ENCODE measurements at places on chromosomes 6 and 20. TPM values are rescaled to one million over a fixed set of nuclear protein-coding genes. Genes with fewer than 3 reads are reported as not detected.

The PTP4A1 gene
- polyA plus RNA-seq: 54.3 TPM

- no peak for DNase-seq
These were observed 202.8 kb upstream of the JAG1 start for GRCh38 chr20:10876558-10876957.

The OR12D3 gene
- polyA plus RNA-seq: not detected

GRCh38 chr6:95279616-95280015, 297.7 kb upstream of the MANEA start:
- no peak for DNase-seq

DNA sequence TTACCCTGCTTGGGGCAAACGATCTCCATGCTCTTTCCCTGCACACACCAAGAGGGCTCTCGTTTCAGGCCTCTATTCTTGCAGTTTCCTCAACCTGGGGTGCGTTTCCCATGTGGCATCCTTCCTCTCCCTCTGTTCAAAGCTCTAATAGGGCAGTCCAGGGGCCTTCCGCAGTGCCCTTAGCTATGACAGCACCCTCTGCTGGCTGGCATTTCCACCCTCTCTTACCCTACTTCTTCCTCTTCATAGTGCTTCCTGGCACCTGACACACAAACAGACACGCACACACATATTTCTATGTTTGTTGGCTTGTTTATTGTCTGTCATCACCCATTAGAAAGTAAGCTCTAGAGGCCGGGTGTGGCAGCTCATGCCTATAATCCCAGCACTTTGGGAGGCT, 294.0 kb downstream of the CLIC5 start:
- DNase-seq: no peak

GRCh38 chr6:143059663-143060353, 881 bp upstream of the AIG1 start:
- DNase-seq: peak; percentile 25

DNA sequence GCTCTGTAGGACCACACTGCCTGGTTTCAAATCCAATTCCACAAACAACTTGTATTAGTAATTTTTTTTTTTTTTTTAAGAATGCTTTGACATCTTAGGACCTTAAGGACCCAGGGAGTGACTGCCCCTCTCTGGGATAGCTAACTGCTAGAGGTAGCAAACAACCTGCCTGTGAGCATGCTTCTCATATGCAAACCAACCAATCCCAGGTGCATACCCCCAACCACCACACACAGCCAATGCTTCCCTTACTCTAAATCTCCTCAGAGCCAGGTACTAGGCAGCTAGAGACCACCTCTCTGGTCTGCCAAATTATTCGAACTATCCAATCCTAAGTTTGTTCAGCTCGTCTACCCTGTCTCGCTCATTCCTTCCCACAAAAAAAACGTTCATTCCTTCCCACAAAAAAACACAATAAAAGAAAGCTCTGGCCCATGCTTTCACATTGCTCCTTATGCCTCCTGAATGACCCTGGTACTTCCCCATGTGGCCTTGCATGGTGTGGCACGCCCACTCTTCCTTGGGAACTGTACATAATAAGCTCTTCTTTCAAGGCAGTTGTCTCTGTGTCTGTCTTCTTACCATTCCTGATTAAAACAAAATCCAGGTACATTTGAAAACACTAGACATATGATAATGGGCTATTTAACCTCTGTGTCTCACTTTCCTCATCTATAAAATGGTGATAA, 6.4 kb downstream of the SERAC1 start:
- DNase-seq: no peak

- DNase-seq: no peak
These were observed 209.9 kb downstream of the LY86 start for GRCh38 chr6:6798448-6798860.

The SMIM8 gene
- 16.3 TPM for polyA plus RNA-seq

DNA sequence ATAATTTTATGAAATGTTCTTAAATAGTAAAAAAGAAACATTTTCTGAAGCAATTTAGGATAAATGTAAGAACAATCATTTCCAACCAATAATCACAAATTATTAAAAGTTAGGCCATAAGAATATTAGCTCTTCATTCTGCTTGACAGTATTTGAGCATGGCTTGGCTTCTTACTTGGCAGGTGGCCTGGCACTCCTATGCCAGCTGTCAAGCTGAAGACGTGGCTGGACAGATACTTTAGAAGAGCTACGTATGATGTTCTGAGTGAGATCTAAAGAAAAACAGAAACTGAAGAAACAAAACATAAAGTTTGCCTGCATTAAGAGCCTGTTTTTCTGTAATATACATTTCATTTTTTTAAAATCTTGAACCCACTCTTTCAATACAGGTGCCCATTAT, 438.9 kb downstream of the GRIK2 start:
- DNase-seq: no peak

- no peak for DNase-seq
These were observed 404.1 kb downstream of the FOXA2 start for GRCh38 chr20:22180244-22180643.

The SNAP25 gene
- polyA plus RNA-seq: 10.6 TPM

DNA sequence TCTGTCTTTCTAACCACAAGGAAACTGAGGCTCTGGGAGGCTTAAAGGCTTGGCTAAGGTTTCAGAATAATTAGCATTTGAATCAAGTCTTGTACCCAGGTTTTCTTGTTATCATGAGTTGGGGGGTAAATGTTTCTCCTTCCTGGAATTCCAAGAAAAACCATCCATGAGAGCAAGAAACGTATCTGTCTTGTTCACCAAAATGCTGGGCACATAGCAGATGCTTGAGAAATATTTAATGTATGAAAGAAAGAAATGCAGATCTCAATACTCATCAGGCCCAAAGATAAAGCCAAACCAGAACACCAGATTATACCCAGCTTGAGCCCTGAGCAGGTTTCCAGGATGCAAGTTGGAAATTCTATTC, 164.6 kb downstream of the CLIC5 start:
- no peak for DNase-seq

DNA sequence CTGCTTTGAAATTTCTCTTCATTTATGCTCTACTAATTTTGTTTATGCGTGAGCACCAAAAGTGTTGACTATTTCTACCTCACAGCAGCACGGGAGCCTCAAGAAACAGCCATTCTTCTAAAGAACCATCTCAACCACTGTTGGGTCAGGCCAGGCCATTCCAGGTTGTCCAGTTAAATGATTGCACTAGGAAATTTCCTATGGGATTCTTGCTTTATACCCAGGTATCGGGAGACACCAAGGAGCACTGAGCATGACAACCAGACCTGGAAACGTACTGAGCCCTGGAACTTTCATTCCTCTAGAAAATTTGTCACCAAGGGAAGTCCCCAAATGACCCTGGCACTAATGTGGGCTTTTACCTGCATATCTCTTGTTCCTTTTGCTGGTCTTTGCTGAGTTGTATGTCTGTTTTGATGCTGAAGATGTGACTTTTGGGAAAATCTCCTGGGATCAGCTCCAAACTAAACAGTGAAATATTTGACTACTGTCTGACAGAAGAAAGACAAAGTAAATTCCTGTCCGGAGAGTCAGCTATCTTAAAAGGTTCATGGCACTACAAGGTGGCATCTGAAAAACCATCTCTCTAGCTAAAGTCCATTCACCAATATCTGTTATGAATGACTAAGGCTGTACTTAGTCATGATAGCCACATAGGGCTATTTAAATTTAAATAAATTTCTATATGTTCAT, 70.5 kb downstream of the SNAP25 start:
- DNase-seq: no peak

The RNF39 gene
- polyA plus RNA-seq: 1.4 TPM

DNA sequence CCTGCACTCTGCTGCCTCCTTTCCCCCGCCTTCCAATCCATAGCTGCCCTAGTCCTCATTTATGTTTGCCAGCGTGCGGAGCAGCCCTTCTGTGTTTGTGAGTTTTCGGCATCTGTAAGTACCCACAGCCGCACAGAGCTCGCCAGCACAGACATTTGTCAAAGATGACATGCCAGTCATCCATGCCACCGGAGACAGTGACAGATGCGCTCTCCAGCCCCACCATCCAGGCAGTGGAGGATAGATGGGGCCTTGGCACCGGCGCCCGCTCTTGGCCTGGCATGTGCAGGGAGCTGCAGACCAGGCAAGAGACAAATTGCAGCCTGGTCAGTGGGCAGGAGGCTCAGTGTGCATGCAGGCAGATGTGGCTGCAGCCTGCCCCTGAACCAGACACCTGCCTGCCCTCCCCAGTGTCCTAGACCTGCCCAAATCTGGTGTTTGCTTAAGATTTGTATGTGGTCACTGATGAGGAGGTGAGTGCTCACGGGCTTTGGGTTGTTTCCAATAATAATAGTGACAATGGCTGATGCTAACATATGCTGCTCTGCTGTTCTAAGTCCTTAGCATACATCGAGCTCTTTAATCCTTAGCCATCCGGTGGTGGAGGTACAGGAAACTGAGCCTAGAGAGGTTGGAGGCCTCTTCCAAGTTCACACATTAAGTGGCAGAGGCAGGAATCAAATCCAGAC, 78.1 kb downstream of the UNC5CL start:
- DNase-seq: no peak

DNA sequence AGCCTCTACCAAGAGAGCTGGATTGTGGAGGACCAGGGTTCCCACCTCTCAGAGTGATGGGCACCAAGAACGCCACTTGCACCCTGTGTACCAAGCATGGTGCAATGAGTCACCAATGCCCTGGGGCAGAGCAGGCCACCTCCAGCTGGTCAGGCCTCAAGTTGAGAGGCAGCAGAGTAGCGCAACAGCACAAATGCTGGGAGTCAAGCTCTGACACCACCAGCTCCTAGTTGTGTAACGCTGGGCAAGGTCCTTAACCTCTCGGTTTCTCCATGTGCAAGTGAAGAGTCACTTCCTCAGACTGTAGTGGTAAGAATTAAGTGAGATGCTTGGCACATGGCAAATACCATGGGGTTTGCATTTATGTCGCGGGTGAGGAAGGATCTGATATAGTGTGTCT, 25.6 kb downstream of the GFOD1 start:
- no peak for DNase-seq

GRCh38 chr6:81744131-81744530, 8.3 kb downstream of the TENT5A start:
- DNase-seq: no peak

DNA sequence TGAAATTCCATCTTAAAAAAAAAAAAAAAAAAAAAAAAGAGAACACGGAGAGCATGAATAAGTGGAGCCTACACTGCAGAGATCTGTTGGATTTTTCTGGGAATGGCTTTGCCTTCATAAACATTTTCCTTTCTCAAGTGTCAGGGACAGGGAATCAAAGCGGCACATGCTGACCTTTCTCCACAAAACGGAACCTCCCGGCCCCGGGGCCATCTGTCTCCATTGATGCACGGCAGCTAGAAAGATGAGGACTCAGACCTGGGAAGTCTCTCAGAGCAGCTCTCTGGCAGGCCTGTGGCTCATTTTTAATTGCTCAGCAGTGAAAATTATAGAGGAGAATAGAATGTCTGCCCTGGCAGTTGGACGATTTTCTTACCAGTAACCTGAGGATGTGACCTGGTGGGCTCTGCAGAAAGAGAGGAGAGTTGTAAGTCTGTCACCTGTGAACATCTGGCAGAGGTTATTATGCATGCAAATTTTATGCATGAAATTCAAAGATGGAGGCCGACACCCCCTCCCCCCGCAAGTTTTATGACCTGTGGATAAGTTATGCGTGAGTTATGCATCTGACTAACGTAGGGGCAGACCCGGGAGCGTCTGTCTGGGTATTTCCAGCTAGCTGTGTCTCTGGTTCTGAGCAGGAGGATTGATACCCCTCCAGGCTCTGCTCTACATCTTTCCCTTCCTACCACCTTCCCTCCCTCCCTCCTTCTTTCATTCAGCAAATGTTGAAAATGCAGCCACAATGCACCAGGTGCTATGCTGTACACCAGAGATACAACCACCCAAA, 352.5 kb downstream of the CDH26 start:
- DNase-seq: no peak

DNA sequence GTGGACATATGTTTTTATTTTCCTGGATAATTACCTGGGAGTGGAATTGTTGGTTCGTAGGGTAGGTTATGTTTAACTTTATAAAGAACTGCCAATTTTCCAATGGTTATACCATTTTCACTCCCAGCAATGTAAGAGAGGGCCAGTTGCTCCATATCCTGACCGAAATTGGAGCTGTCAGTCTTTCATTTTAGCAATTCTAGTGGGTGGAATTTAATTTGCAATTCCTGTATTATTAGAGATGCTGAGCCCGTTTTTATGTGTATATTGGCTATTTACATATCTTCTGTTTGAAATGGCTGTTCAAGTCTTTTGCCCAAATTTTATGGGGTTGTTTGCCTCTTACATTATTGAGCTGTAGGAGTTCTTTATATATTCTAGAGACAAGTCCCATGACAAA, 28.0 kb downstream of the SCML4 start:
- no peak for DNase-seq

DNA sequence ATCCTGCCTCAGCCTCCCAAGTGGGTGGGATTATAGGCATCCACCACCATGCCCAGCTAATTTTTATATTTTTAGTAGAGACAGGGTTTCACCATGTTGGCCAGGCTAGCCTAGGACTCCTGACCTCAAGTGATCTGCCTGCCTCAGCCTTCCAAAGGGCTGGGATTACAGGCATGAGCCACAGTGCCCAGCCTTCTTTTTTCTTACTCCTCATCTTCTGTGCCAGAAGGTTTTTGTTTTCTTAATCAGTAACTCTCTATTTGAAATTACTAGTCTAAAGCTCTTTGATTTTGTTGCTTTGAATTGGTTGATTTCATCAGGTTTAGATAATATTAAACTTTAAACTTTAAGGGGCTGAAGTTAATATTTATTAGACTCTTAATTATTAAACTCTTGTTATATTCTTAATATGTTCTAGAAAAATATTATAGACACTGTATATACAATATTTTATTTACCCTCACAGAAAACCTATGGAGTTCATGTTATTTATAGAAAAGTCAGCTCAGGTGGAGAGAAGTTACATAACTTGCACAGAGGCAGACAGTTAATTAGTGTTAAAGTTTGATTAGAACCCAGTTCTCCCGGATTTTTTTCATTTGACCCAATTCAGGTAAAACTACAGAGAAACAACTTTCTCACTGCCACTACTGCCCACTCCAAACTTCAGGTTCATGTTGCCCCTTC, 177.4 kb upstream of the SGK1 start:
- DNase-seq: no peak

- no peak for DNase-seq
These were observed 223.8 kb upstream of the RNF217 start for GRCh38 chr6:124738482-124738881.

- no peak for DNase-seq
These were observed 94.6 kb downstream of the ARMC2 start for GRCh38 chr6:108942556-108943492.

The TMEM200A gene
- 42.3 TPM for polyA plus RNA-seq

The XKR7 gene
- 0.34 TPM for polyA plus RNA-seq
